ENCODE measurements at places on chromosomes 7 and 10.

- DNase-seq, result no peak
These were observed 627 bp upstream of the FLNC start for GRCh38 chr7:128829391-128830166.

DNA sequence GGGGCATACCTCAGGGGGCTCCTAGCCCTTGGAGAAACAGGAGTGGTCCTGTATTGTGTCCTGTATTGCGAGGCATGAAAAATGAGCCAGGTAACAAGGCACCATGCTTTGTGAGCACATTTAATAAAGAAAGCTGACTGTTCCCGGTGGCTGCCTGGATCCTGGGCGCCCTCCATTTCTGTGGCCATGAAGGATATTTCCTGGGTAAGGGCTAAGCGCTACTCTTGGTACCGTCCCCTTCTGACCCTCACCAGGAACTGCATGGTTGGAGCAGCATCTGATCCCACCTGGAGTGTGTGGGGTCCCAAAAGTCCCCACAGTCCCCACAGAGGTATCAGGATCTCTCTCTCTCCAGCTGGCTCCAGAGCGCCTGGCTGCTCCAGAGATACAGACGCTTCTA lies 139.5 kb downstream of the MAPK8 start:
- no peak for DNase-seq

DNA sequence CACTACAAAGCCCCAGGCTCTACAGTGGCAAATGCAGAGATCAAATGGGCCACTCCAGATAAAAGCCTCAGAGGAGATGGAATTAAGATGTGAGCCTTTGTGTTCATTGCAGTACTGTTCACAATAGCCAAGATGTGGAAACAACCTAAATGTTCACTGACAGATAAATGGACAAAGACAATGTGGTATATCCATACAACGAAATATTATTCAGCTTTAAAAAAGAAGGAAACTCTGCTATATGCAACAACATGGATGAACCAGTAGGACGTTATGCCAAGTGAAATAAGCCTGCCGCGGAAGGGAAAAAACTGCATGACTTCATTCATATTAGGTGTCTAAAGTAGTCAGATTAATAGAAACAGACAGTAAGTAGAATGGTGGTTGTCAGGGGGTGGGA lies 170.5 kb upstream of the TBX20 start:
- DNase-seq, result no peak

GRCh38 chr7:5543361-5543760 lies 119.7 kb upstream of the TNRC18 start:
- no peak for DNase-seq

DNA sequence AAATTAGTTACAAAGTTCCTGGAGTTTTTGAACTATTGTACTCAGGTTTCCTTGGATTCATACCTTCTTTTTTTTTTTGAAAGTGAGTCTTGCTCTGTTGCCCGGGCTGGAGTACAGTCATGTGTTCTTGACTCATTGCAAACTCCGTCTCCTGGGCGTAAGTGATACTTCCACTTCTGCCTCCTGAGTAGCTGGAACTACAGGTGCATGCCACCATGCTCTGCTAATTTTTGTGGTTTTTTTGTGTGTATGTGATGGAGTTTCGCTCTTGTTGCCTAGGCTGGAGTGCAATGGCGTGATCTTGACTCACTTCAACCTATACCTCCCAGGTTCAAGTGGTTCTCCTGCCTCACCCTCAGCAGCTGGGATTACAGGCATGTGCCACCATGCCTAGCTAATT lies 22.3 kb downstream of the MCM10 start:
- no peak for DNase-seq

Data from Jurkat, Clone E6-1 (cell line).